HCEC 1CT (cell line): ENCODE measurements at places on chromosomes 3 and 15.

- no peak for DNase-seq
Measured at GRCh38 chr3:71478568-71478967, 105.0 kb downstream of the FOXP1 start.

DNA sequence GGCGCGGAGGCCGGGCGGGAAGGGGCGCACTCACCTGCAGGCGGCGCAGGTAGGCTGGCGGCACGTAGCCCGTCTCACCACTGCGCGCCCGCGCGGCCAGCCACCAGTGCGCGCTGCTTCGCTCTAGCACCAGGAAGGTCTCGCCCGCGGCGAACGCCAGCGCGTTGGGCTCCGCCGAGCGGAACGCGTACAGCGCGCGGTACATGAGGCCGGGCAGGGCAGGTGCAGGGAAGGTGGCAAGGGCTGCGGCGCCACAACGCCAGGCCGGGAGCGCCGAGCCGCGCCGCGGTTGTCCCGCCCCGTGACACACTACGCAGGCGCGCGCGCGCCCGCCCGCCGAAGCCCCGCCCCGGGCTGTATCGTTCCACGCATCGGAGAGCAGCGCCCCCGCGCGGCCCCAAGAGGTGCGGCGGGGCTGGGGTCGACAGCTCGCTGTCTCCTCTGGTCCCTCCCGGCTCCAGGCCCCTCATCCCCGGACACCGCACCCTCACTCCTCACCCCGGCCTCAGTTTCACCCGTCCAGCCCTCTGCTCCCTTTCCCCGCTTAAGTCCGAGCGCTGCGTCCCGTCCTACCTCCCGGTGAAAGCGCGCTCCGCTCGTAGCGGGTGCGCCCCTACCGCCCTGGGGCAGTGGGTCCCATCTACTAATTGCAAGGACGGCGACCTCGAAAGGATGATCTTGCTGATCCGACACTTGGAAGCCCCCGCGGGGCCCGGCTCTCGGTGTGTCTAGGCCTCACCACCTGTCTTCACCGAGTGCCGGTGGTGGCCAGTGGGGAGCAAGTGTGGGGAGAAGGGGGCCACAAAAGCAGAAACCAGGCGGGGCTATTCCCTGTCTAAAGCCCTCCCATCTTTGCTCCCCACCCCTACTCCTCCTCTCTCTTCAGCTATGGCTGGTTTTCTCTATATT is at the start of gene NCKIPSD:
TSS of gene NCKIPSD (minus strand) at position 313 of the 909 bp plus-strand sequence. CDS start at position 205, 108 bp downstream.
- DNase-seq = peak; percentile 76

DNA sequence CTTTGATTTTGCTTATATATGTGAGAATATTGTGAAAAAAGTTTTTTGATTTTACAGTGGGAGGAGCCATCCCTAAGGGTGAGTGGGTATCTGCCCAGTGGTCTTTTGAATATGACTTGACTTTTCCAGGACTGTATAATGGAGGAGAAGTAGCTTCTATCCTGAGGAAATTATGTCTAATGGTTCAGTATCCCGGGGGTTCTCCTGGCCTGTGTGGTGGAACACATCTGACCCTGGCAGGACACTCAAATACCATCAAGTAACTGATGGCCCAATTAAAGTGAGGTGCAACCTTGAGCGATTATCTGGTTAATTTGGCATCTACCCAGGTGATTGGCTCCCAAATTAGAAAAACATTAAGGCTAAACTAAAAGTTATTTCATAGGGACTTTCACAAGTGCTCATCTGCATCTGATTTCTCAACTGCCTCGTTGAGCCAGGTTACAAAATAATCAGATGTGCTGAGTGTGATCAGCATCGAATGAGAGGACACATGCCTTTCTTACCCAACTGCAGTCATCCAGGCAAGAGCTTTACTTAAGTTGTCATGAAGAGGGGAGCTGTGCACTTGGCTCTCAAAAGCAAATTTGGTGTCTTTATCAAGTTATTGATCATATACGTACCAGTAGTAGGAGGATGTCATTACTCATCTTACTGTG is 201.4 kb downstream of the IL5RA start:
- DNase-seq = no peak

DNA sequence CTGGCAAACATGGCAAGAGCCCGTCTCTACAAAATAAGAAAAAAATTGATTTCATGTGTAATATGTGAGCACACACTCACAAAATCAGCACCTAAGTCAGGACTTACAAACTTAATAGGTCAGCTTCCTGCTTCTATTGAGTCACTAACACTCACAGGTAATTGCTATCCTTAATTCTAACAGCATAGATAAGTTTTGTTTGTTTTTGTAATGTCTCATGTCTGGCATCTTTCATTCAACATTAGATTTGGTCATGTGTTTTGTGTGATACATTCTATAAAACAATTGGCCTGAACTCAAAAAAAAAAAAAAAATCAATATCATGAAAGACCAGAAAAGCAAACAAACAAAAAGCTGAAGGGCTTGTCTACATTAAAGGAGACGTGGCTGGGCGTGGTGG is 564.7 kb downstream of the AGBL1 start:
- no peak for DNase-seq

- no peak for DNase-seq
Measured at GRCh38 chr3:38157595-38157994, 7.7 kb upstream of the OXSR1 start.

DNA sequence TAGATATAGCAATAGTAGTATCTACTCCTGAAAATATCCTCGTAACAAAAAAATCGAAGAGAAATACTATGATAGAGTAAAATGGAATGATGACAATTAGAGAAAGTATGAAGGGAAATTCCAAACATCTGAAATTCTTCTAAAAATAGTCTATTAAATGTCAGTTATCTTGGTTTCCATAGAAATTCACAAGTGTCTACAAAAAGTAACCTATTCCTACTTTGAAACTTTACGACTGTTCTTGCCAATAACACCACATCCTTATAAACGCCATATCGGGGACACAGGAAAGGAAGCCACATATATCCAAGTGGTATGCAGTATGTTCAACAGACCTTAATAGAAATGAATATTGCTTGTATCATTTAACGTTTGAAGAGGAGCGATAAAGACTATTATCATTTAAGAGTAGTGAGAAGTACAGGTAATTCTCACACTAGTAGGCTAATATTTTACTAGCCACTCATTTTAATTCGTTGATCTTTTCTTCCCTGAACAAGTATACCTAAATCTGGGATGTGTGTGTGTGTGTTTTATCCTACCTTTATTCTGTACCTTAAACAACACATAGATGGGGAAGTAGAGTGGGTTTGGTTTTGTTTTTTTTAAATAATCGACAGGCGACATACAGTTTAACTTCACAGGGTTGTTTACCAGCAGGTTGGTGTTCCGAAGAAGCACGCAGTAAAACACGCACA is 1.2 kb downstream of the GPR176 start:
- DNase-seq = peak; percentile 95

GRCh38 chr15:98958918-98959639 is 48.5 kb downstream of the PGPEP1L start:
- no peak for DNase-seq

- DNase-seq = no peak
Measured at GRCh38 chr15:40264321-40265153, 18.3 kb downstream of the ANKRD63 start.

- no peak for DNase-seq
Measured at GRCh38 chr3:62761711-62762110, 113.5 kb downstream of the CADPS start.

- DNase-seq = no peak
Measured at GRCh38 chr3:156017352-156018030, 102.9 kb upstream of the KCNAB1 start.

DNA sequence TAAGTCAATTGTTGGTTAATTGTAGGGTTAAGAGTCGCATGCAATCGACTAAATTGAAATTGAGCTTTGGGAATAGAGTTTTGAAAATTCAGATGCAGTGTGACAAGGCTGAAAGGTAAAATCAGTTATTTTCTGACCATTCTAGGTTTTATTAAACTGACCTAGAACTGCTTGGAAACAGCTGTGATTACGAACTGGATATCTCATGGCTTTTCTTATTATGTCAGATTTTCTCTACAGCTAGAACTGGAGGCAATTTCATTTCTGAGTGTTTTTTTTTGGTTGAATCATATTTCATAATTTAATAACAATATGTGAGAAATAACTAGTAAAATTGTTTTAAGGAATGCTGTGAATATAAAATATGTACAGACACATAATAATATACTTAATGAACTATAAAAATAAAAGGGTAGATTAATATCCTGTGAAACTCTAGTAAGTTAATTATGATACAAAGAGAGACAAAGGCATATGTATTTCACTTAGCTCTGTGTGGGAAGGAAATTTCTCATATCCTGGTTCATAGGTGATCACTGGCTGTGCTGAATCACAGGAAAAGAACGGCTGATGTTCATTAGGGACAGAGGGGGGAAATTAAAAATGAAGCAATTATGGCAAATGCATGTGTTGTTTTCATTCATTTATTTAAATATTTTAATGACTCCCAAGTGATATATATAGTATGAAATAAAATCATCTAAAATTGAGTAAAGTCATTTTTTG is 403.2 kb downstream of the ZIC1 start:
- DNase-seq = peak; percentile 13

- DNase-seq = peak; percentile 64
Measured at GRCh38 chr15:43249699-43250203, 17.0 kb downstream of the TGM5 start.

DNA sequence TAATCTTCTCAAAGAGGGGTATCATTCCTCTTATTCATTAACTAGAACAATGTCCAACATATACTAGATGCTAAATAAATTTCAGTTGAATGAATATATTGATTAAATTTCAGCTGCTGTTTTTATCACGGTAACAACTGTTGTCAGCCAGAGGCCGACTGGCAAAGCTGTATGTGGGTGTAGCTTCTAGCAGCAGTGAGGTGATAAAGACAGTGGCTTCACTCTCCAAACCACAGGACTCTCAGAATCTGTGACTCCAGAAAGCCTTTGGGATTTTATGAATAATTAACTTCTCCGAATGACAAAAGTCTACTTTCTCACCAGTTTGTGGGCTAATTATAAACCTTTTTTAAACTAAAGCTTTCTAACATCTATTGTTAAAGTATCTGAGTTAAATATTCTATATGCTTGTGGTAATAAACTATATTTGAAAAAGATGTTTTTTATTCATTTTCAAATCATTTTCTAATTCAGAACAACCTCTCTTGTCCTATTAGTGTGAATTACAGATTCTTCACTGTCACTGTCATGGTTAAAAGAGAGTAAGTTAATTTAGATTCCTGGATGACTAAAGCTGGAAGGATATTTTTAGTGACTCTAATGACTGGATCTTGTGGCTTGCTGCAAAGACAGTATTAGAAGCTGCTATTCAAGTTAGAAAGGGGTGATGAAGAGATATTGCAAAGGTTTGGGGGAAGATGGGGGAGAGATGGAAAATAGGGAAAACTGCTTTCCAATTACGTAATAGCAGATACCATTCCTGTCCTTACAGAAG is 796.4 kb upstream of the ARPP21 start:
- no peak for DNase-seq

- DNase-seq = peak; percentile 3
Measured at GRCh38 chr15:65042776-65043327, 2.3 kb upstream of the SLC51B start.

- DNase-seq = peak; percentile 2
Measured at GRCh38 chr3:131491775-131492174, 11.0 kb downstream of the MRPL3 start.

- DNase-seq = no peak
Measured at GRCh38 chr3:87614998-87615397, 338.6 kb upstream of the POU1F1 start.

DNA sequence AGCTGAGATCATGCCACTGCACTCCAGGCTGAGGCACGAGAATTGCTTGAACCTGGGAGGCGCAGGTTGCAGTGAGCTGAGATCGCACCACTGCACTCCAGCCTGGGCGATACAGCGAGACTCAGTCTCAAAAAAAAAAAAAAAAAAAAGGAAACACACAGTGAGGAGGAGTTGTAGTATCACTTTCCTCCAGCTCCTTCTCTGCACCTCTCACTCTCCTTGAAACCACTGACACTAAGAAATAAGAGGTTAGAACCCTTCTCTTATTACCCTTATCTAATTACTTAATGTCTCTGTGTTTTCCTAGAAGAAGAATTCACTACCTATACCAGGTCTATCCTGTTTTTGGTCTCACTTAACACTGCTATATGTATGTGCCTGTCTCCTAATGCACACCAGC is 31.7 kb downstream of the RAB27A start:
- no peak for DNase-seq

GRCh38 chr15:83889995-83890394 is 236.1 kb downstream of the ADAMTSL3 start:
- DNase-seq = no peak

GRCh38 chr3:175224051-175224450 is 364.9 kb downstream of the NAALADL2 start:
- DNase-seq = no peak
